Activated naive CD4-positive, alpha-beta T cell treated with anti-CD3 and anti-CD28 coated beads, Interleukin-2, amount 50 U/mL, for 72 hours (primary cell): ENCODE measurements at places on chromosomes 2 and 18.

DNA sequence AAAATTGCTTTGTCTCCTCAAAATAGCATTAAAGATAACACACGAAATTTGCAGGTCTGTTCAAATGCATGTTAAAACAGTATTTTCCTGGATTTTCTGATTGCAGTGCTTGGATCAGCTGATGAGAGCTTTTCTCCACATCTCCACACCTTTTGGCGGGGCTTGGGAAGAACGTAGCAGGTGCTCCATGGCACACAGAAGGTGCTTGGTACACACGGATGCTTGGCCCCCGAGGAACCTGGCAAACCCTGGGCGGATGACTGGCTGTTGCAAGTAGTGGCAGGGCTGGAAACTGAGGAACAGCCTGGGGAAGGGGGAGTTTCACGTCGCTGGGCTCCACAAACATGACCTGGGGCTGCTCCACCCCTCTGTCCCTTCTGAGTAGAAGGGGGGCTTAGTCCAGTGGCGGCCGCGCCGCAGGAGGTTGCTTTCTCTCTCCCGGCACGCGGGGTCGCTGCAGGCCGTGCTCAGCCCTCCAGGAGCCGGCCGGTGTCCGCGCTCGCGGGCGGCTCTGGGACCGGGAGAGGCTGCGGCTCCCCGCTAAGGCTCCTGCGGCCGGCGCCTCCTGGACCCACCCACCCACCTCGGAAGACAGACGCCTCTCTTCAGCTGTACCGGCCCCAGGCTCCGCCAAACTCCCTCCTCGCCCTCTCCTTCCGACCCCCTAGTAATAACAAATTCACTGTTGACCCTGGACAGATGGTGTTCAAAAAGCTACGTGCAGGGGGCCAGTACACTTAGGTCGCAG, 69.3 kb downstream of the MARCO start:
- peak; percentile 35 for DNase-seq

GRCh38 chr2:183172220-183172887, 48.1 kb downstream of the NUP35 start:
- DNase-seq = no peak

- no peak for DNase-seq
These were observed 61.0 kb upstream of the AGPS start for GRCh38 chr2:177331466-177331997.

- no peak for DNase-seq
These were observed 30.1 kb downstream of the INO80C start for GRCh38 chr18:35467624-35468016.

- DNase-seq = no peak
These were observed 195.4 kb downstream of the GALNT13 start for GRCh38 chr2:154067124-154067523.
